Thoracic aorta (tissue), 2 donors: ENCODE measurements at places on chromosomes 12 and 14. TPM values are rescaled to one million over a fixed set of nuclear protein-coding genes. Genes with fewer than 3 reads are reported as not detected.

PLEKHD1 gene
- 0.49 TPM for total RNA-seq

TCTN2 gene
- total RNA-seq = 4.6 TPM

MYF6 gene
- not detected for total RNA-seq

FOXA1 gene
- total RNA-seq = not detected

ADCY4 gene
- 28.7 TPM for total RNA-seq
